Hematopoietic multipotent progenitor cell treated with erythropoietin and hydrocortisone succinate and interleukin-3 and kit ligand, for 8 days (in vitro differentiated cells): ENCODE measurements at places on chromosomes 2 and 18.

DNA sequence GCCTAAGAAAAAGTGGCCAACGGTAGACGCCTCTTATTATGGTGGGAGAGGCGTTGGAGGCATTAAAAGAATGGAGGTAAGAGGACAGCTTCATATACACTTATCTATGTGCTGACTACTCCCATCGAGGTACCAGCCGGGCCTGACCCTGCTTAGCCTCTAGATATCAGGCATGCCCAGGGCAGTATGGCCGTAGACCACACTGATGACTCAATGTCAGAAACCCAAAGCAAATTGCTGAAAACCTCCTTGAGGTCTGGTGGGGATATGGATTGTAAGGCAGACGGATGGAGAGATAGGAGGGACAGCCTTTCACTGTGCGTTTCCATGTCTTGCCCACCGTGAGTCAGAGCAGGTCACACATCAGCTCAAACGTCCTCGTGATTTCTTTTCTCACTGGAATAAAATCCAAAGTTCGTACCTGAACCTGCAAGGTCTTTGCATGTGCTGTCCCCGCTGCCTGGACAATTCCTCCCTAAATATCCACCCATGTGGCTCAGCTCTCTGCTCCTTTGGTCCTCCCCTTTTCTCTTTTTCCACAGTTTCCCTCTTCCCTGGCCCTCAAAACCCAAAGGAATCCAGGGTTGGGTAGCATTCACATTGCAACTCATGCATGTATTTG lies 168.9 kb downstream of the ANTXR1 start:
- peak; percentile 77 for DNase-seq

GRCh38 chr18:2662990-2663389 lies 7.5 kb downstream of the SMCHD1 start:
- DNase-seq = no peak

GRCh38 chr2:105977212-105977611 lies 216.9 kb downstream of the UXS1 start:
- DNase-seq = peak; percentile 4

- no peak for DNase-seq
These were observed 28.9 kb upstream of the HDAC4 start for GRCh38 chr2:239429473-239430350.

DNA sequence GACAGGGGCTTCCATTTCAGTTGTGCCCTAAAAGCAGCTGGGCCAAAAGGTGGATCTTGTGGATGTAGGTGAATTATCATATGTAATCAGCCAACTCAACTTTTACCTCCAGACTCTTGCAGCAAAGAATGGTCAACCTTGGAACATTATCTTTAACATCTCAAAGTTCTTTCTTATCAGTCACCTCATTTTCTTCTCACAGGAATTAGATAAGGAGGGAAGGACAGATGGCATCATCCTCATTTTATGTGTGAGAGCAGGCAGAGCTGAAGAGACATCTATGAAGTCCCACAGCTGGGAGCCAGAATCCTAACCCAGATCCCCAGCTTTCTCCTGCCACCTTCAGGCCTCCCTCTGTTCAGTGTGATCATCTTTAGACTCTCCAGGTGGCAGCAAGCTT lies 182.1 kb downstream of the MGAT5 start:
- DNase-seq = no peak

DNA sequence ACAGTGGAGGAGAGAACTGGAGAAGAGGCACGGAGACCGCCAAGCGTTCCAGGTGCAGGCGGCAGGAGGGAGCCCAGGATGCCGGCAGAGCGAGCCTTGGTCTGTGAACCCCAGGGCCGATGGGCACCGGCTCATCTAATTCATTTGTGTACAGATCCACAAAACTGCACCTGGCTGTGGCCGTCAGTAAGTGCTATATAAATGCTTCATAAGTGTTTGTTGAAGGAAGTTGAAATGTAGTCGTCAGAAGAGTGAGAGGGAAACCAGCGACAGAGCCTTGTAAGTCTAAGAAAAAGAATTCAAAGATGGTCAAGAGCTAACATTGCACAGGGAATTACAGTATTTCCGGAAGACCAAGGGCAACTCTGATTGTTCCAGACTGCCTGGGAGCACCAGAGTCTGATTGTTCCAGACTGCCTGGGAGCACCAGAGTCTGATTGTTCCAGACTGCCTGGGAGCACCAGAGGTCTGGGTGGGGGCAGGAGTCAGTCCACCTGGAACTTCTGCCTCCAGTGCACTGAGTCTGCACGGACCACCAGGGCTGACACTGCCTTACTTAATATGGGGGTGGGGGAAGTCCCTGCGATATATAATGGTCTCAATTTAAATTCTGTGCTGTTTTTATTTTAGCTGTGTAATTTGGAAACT lies 112.3 kb downstream of the BCL2 start:
- no peak for DNase-seq

DNA sequence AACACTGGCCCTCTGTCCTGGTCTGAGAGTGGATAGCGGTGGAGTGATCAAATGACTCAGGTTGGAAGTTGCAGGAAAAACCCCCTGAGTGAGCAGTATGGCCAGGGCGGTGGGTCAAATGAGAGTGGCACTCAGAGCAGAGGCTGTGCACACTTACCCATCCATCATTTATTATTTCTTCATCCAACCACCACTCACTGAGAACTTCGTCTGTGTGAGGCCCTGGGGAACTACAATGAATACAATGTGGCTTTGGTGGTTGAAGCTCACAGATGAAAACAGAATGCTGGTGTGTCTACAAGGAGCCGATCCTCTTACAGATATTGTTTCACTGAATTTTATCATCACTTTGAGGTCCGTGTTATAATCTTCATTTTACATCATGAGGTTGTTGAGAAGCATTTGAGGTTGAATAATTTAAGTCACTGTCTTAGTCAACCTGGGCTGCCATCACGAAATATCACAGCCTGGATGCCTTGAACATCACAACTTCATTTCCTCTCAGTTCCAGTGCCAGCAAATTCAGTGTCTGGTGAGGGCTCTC lies 73.4 kb upstream of the ID2 start:
- no peak for DNase-seq

- DNase-seq = no peak
These were observed 6.0 kb downstream of the SRBD1 start for GRCh38 chr2:45605116-45605515.

GRCh38 chr2:102041351-102041750 lies 49.6 kb downstream of the IL1R2 start:
- no peak for DNase-seq

DNA sequence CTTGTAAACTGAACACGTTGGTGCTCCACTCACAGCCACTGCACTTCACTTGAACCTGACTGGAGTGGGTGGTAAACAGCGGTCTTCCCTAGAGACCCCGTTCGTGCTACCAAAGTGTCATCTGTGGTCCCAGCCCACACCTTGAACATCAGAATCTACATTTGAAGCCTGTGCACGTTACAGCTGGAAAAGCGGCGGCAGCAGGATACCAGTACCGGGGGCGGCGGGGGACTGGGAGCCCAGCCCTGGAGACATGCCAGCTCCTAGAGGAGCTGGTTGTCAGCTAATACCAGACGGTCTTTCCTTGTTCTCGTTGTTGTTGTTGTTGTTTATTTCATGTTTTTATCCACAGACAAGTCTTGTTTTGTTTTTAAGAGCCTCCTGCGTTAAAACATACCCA lies 156.7 kb downstream of the WDSUB1 start:
- DNase-seq = peak; percentile 65

DNA sequence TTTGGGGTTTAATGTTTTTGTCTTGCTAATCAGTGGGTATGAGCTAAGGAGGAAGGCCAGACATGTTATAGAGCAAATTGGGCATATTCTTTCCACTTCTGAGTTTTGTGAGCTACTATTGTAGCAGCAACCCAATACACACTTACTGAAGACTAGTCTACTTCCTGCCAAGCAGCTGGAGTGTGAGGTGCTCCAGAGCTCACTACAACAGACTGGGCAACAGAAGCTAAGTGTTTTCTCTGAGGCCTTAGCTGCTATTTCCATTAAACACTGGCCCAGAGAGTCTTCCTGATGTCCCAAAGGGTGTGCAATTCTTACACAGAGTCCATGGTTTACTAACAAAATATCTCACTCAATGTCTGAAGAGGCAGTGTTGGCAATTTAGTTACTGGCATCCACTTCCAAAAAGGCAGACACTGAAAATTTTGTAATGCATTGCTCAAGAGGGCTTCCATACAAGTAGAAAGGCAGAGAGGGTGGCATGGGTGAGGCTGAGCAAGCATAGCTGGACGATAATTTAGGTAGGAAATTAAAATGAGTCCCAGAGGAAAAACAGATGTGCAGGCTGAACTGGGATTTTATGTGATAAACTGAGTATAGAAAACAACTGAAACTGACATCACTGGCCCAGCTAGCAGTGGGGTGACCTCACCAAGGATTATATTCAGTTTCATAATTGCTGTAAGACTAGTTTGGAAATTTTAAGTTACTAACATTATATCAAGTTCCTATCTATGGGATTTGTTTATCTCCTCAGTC lies 68.6 kb downstream of the ZC3H6 start:
- no peak for DNase-seq

- DNase-seq = no peak
These were observed 122.1 kb downstream of the RPIA start for GRCh38 chr2:88813612-88814011.
